ENCODE measurements at places on chromosomes 6 and 20. TPM values are rescaled to one million over a fixed set of nuclear protein-coding genes. Genes with fewer than 3 reads are reported as not detected.

DNA sequence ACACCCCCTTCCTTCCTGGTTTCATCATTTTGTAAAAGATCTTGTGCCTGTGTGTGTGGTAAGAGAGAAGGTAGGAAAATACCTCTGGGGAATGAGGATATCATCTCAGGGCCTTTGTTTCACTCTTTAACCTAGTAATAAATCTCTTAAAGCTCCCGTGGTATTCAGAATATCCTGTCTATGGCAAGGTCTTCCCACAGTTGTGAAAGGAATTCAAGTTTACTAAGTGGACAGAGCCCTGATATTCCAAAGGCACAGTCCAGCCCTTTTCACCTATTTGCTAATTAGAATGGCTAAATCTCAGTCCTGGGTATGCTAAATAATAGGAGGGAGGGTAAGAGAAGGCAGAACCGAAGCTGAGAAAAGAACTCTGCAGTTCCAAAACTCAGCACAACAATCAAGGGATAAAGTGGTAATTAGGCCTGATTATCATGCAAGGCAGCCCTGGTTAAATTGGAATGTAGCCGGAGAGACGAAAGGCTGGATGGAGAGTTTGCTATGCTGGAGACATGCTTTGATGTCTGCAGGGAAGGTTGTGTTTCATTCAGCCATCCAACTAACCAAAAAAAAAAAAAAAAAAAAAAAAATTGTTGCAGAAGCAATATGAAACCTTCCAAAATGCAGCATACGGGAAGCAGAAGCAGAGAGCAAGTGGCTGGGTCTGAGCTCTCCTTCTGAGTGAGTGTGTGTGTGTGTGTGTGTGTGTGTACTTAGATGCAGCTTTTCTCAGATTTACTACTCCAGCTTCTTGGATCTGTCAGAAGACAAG is 28.5 kb upstream of the PIM1 start:
- no peaks in the 10 kb centered on the region for H3K36me3 ChIP-seq
- H3K27me3 ChIP-seq, result peaks cover 5% of the 10 kb centered on the region
- peaks cover 13% of the 10 kb centered on the region for H3K4me1 ChIP-seq
- no peak overlapping the region for H3K4me3 ChIP-seq

DNA sequence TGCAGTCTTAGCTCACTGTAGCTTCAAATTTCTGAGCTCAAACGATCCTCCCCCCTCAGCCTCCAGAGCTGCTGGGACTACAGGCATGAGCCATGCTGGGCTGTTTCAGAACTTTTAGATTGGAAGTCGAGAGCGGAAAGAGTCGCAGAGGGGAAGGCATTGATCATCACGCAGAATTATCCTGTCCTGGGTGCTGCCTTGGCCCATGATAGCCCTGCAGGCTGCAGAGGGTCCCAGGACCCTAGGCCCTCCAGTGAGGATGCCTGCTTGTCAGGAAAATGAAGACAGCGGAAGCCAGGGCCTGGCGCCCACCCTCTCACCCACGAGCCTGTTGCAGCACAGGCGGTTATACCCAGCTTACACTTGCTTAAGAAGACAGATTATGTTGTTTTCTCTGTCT is 9.1 kb downstream of the TMEM181 start:
- DNase-seq, result no peak
- H3K4me3 ChIP-seq, result no peak overlapping the region
- peak overlapping the region; percentile 98 for H3K27ac ChIP-seq
- H3K27me3 ChIP-seq, result no peaks in the 10 kb centered on the region
- H3K4me1 ChIP-seq, result peaks cover 72% of the 10 kb centered on the region

DNA sequence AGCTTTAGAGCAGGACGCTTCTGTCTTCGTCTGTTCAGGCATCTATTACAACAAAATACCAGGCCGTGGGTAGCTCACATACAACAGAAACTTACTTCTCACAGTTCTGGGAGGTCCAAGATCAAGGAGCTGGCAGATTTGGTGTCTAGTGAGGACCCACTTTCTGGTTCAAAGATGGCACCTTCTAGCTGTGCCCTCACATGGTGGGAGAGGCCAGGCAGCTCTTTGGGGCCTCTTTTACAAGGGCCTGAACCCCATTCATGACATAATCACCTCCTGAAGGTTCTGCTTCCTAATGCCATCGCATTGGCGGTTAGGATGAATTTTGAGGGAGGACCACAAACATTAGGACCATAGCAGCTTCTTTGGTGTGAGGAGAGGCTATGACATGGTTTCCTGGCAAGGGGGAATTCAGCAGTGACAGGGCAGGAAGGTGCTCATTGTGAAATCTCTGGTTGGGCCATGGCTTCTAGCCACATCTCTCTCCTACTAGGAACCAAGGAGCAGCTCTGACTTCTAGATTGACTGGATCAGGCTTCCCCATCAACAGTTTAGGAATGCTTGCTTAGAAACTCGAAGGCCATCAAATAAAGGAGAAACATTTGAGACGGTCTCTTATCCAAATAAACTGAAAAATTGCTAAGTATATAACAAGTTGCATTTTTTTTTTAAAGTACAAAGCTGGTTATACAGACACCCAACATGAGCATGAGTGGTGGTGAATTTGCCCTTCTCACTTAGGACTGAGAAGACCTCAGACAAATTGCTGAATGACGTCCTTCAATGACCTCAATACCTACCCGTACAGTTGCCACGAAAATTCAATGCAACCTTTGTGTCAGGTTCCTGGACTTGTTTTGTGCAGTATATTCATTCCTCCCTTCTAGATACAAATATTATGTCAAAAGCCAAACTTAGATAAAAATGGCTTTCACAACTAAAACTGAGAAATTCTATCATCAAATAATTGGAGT is 140.7 kb downstream of the ZDHHC14 start:
- no peak for DNase-seq
- peaks cover 35% of the 10 kb centered on the region for H3K4me1 ChIP-seq
- no peak overlapping the region for H3K4me3 ChIP-seq
- peaks cover 20% of the 10 kb centered on the region for H3K36me3 ChIP-seq
- no peaks in the 10 kb centered on the region for H3K27me3 ChIP-seq

DNA sequence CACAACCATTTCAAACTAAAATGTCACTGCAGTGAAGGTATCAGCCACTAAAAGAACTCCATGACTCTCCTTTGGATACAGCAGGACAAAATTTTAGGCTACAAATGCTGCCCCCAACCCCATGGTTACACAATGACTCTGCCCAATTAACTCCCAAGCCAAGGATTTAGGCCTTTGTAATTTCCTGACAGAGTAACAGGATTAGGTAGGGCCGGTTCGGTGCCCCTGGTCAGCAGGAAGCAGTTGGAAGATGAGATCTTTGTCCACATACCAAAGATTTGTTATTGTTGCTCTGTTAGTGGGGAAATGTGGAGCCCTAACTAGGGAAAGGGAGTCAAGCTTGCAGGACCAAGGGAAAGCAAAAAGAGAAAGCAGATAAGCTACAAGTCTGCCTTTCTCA is 26.7 kb upstream of the RIPK1 start:
- H3K4me1 ChIP-seq, result no peaks in the 10 kb centered on the region
- peaks cover 25% of the 10 kb centered on the region for H3K27me3 ChIP-seq
- H3K36me3 ChIP-seq, result no peaks in the 10 kb centered on the region
- no peak overlapping the region for H3K27ac ChIP-seq
- no peak overlapping the region for H3K4me3 ChIP-seq
- no peak for DNase-seq

DNA sequence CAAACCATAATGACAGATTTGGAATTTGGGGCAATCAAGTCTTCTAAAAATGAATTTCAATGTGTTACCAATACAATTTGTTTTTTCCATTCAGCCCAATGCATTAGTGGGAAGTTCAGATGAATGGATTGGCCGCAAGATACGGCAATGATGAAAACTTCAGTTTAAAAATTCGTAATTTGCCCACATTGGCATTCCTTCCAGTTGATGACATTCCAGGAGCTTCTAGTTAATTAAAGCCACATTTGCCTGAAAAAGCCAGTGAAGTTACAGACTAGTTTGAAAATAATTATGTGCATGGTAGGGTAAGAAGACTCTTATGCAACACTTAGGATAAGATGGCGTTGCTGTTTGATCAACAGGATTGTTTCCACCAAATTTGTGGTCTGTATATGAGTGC is 46.2 kb downstream of the NHLRC1 start:
- peaks cover 5% of the 10 kb centered on the region for H3K36me3 ChIP-seq
- DNase-seq, result no peak
- H3K27ac ChIP-seq, result no peak overlapping the region
- H3K4me3 ChIP-seq, result no peak overlapping the region
- H3K4me1 ChIP-seq, result no peaks in the 10 kb centered on the region

GRCh38 chr6:125904871-125905270 is 51.7 kb upstream of the HINT3 start:
- no peak overlapping the region for H3K27ac ChIP-seq
- no peak overlapping the region for H3K4me3 ChIP-seq
- H3K27me3 ChIP-seq, result no peaks in the 10 kb centered on the region

DNA sequence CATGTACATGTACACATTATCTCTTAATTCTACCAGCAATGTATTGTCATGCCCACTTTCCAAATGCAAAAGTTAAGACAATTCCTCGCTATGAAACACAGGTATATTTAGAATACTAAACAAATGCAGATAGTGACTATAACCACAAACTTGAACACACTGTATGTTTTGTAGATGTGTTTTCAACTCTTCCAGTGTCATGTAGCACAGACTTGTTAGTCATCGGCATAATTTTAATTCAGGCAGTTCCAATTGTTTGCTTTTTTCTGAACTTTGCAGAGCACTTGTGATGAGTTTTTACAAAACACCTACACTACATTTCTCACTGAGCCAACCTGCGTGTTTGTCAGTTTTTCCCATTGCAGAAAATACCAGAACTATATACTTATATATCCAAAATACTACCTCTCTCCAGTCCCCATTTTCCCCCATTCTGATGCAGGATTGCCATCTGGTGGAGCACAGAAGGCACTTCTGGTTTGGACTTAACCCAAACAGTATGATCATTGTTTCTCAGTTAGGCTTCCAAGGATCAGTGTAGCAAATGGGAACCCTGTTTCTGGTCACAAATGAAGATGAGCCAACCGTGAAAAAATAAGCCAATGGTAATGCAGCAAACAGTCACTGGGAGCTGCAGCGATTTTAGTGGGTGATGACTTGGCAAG is 143.4 kb downstream of the ADGRB3 start:
- H3K36me3 ChIP-seq, result no peaks in the 10 kb centered on the region
- H3K4me1 ChIP-seq, result no peaks in the 10 kb centered on the region
- H3K27me3 ChIP-seq, result no peaks in the 10 kb centered on the region
- no peak for DNase-seq

The GPR6 gene
- not detected for total RNA-seq

The CTAGE9 gene
- total RNA-seq, result not detected
